ENCODE measurements at places on chromosomes 4 and X.

GRCh38 chrX:2228536-2228935 lies 272.2 kb downstream of the DHRSX start:
- no peak for DNase-seq

DNA sequence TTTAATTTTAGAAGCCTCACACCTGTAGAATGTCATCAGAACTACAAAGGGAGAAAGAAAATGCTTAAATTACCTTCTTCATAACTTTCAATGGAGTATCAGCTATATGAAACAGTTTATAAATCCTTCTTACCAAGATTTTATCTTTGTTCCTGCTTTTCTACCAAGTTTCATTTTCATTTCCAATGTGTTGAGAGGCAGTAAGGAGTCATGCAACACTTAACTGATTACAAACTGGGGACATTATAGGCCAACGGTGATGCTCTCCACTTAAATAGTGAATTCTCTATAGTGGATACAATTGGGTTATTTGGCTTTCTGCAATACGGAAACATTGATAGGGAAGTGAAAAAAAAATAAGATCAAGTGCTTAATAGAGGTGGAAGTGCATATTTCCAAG lies 145.2 kb upstream of the FTHL17 start:
- DNase-seq: no peak

- no peak for DNase-seq
Measured at GRCh38 chr4:39120418-39120817, 58.4 kb downstream of the KLHL5 start.

- no peak for DNase-seq
Measured at GRCh38 chrX:134457708-134458107, 2.3 kb upstream of the HPRT1 start.

DNA sequence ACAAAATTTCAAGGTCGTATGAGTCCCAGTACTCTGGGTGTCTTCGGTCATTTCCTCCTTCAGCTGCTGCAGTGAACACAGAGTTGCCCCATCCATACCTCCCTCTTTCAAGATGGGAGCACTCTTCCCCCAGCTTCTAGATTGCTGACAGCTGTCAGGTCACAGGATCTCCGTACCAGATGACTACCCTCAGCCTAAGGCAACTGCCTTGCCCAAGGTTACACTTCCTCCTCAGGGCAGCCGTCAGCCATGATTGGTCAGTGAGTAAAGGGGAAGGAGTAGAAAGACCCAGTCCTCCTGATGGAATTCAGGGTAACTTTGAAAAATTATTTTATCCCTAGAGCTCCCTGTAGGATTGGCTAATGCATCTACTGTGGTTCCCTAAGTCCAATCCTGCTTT lies 81.6 kb downstream of the NAF1 start:
- no peak for DNase-seq

DNA sequence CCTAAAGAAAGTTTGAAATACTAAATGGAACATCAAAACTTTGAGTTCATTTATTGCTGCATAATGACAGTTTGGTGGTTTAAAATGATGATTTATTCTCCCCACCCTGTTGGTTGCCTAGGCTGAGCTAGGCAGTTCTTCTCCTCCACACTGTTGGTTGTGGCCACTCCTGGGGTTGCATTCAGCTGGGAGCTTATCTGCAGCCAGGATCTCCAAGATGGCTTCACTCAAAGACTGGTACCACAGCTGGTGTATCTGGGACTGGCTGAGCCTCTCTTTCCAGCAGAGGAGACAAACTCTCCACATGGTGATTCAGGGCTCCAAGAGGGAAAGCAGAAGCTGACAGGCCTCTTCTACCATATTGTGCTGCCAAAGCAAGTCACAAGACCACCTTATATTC lies 33.1 kb downstream of the MSL3 start:
- no peak for DNase-seq

- DNase-seq: no peak
Measured at GRCh38 chr4:14871676-14872430, 130.4 kb upstream of the CPEB2 start.

GRCh38 chr4:5622596-5622995 lies 85.8 kb downstream of the EVC2 start:
- no peak for DNase-seq

- DNase-seq: peak; percentile 47
Measured at GRCh38 chr4:82984459-82984858, 26.2 kb downstream of the LIN54 start.

GRCh38 chr4:126599746-126600145 lies 1033.0 kb upstream of the INTU start:
- DNase-seq: no peak
